ENCODE measurements at places on chromosomes 6 and 20.

- no peak for DNase-seq
These were observed 53.3 kb downstream of the CNKSR3 start for GRCh38 chr6:154457046-154457713.

- no peak for DNase-seq
These were observed 70.8 kb upstream of the ATXN1 start for GRCh38 chr6:16832043-16832567.

DNA sequence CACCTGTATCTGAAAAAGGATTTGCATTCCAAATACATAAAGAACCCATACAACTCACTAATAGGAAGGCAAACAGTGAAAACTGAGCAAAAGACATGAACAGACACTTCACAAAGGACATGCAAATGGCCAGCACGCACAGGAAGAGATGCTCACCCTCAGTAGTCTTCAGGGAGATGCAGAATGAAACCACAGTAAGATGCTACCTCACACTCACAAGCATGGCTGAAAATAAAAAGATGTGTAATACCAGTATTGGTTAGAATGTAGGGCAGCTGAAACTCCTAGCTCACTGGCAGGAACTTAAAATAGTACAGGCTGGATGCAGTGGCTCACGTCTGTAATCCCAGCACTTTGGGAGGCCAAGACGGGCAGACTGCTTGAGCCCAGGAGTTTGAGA, 64.6 kb downstream of the SNX5 start:
- no peak for DNase-seq

- DNase-seq: no peak
These were observed 14.2 kb downstream of the EPM2A start for GRCh38 chr6:145721144-145721543.

GRCh38 chr6:170268216-170269129, 22.4 kb downstream of the DLL1 start:
- DNase-seq: no peak

DNA sequence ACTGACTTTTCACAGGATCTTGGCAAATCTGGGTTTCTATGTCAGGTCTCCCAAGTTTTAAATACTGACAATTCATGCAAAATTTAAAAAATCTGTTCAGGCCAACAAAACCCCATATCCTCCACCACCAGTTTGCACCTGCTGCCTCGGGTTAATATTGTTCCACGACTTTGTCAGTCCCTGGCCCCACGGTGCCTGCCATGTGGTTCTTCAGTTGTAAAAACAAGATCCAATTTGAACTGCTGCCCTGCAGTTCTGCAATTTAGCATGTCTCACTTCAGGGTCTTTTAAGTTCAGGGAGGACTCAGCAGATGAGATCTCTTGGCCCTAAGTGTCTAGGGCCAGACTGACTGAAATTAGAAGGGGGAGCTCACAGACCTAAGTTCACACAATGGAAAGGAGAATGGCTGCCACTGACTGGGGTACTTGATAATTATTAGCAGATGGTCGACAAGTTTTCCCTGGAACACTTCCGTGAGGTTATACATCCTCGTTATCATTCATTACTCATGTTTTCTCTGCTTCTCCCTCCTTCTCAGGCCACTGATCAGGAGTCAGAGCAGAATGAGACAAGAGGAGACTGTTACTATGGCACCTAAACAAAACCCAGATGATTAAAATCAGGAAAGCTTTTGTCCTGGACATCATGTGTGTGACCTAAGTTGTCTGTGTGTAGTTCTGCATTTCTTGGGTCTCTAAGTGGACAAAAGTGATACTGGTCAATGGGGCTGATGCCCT, 223.6 kb downstream of the KIF16B start:
- no peak for DNase-seq

GRCh38 chr6:47242483-47243386, 67.0 kb downstream of the TNFRSF21 start:
- DNase-seq: peak; percentile 27

DNA sequence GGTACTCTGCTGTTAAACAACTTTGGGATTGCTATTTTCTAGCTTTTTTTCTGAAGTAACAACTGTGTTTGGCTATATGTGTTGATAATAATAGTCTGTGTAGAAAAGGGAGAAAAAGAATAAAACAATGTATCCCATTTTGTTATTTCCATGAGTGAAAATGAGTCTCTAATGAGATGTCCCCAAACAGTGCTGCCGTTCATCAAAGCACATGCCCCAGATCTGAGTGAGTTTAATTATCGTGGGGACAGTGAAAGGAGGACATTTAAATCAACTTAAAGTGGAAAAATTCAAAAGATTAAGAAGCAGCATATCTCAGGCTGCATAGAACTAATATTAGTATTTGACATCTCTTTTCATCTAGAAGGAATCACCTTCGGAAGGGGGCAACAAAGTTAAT, 59.6 kb downstream of the NCOA7 start:
- DNase-seq: no peak

GRCh38 chr20:58635279-58635665, 15.8 kb upstream of the STX16 start:
- DNase-seq: no peak

GRCh38 chr6:159978291-159979135, 9.6 kb downstream of the IGF2R start:
- DNase-seq: no peak

- DNase-seq: no peak
These were observed 56.4 kb downstream of the ZMYND8 start for GRCh38 chr20:47300071-47300470.

DNA sequence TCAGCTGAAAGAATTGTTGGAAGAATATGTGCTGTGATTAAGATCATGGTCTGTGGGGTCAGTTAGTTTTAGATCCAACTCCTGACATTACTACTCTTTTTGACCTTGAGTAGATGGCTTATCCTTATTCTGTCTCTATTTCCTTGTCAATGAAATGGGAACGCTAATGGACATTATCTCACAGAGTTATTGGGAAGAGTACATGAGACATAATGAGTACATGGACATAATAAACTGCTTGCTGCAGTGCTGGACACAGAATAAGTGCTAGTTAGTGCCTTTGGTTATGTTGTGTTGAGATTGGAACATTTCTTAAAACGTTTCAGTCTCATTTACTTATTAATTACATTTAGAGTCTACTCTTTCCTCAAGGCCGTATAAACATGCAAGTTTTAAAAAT, 42.6 kb downstream of the MAPK14 start:
- DNase-seq: no peak

DNA sequence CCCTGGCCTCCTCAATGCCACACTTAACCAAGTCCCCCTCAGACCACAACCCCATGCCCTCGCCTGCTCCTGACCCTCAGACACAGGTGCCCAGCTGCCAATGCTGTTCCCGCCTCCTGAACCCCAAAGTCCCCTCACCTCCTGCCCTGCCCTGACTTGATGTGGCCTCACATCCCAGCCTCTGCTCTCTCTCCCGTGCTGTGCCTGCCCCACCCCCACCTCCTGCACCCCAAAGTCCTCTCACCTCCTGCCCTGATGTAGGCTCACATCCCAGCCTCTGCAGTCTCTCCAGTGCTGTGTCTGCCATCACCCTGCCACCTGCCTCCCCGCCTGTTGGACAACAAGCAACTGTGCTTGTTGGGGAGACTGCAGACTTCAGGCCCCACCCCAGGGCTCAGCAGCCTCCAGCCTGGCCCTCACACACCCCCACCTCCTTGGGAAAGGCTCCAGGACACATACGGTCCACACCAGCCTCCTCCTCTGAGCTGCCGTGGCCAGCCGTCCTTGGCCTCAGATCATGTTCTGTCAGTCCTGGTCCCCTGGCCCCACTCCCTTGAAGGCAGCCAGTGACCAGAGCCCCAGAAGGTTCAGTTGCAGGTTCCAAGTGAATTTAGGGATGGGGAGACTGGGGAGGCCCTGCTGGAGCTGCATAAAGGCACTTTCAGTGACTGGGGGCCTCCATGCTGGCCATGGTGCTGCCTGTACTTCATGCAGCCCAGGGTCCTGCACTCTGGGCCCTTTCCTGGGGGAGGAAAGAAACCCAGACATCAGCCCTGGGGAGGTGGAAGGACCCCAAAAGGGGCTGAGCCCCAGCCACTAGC, 28.4 kb downstream of the YTHDF1 start:
- no peak for DNase-seq

GRCh38 chr6:20658053-20658452, 123.8 kb downstream of the CDKAL1 start:
- no peak for DNase-seq

- no peak for DNase-seq
These were observed 114.8 kb downstream of the RTN4IP1 start for GRCh38 chr6:106514583-106514885.

GRCh38 chr6:128738112-128738511, 144.8 kb upstream of the LAMA2 start:
- no peak for DNase-seq

DNA sequence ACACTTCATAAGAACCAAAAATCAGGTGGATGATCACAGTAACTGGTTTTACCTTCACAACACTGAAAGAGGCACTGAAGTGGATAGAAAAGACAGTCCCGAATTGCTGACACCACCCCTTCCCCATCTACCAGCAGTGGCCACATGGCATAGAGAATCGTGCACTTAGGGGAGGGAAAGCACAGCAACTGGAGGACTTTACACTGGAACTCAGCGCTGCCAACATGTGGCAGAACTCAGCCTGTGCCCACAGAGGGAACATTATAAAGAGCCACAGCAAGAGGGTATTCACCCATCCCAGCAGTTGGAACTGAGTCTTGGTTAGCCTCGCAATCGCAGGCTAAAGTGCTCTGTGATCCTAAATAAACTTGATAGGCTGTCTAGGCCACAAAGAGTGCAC, 6.5 kb upstream of the KIAA1586 start:
- DNase-seq: no peak

DNA sequence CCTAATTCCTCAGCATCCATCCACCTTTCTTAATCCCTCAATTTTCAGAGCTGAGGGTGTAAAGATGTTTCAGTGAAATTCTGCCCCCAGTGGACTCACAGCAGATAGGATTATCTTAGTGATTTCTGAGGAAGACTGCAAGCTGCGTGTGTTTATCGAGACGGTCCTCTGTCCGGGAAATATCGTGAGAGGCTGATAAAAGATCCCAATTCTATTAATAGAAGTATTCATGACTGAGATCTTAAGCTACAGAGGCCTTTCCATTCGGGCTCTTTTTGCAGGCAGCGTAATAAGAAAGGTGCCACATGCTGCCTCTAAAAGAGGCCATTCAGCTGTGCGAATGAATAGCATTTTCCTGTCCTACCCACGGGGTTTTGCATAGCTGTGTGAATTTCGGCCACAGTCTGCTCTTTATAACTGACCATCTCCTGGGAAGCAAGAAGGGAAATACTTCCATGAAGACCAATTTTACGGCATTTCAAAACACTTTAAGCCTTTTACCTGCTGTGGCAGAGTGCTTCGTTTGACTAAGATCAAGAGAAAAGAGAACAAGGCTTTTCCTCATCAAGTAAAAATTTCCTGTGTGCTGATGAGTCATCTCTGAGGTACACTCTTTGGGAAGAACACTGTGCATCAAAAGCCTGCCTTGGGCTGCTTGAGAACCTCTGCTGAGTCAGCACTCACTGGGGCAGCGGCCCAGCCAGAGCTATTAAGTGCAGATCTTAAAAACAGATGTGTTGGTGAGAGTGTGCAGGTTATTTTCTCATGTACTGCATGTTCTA, 208.8 kb downstream of the ARHGAP18 start:
- DNase-seq: no peak

GRCh38 chr20:45971425-45971674, 653 bp downstream of the ZNF335 start:
- no peak for DNase-seq

GRCh38 chr20:43386878-43387277, 70.8 kb upstream of the SRSF6 start:
- DNase-seq: no peak

GRCh38 chr6:40037271-40037670, 103.0 kb upstream of the MOCS1 start:
- no peak for DNase-seq

DNA sequence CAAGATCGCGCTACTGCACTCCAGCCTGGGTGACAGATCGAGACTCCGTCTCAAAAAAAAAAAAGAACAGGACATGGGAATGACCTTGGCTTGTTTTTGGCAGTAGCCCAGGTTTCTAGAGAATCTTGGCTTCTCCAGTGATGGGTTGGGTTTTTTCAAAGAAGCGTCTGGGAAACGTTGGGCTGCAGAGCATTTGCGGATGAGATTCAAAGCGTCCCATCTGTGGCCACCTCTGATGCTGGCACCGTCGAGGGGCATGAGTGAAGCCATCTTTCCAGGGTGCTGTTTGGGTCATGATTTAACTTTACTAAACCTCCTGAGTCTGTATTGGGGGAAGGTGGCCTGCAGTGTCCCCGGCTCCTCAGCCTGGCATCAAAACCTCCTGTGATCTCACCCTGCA, 43.2 kb upstream of the SRF start:
- no peak for DNase-seq

DNA sequence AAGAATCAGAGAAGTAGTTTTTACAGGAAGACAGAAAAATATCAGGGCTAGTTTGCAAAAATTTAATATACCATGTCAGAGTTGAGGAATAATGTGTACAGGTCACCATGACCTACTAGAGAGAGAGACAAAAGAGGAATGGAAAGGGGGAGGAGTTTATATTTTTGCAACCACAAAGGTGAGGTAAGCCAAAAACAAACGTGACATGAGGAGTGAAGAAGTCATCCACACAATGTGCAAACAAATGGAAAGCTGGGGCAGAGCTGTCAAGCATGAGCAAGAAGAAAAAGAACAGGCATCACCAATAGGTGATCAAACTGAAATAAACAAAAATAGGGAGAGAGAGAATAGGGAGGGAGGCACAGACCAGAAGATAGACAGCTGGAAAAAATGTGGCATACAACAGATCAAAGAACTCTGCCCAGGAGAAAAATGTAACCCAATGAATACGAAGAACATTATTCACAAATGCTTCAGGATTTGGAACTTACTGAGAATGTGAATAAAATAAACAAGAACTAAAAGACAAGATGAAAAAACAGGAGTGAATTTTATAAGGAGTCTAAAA, 15.5 kb downstream of the RARS2 start:
- no peak for DNase-seq

- DNase-seq: no peak
These were observed 113.6 kb downstream of the TRERF1 start for GRCh38 chr6:42337985-42338743.

GRCh38 chr20:53823121-53823764, 229.6 kb upstream of the ZNF217 start:
- DNase-seq: no peak

DNA sequence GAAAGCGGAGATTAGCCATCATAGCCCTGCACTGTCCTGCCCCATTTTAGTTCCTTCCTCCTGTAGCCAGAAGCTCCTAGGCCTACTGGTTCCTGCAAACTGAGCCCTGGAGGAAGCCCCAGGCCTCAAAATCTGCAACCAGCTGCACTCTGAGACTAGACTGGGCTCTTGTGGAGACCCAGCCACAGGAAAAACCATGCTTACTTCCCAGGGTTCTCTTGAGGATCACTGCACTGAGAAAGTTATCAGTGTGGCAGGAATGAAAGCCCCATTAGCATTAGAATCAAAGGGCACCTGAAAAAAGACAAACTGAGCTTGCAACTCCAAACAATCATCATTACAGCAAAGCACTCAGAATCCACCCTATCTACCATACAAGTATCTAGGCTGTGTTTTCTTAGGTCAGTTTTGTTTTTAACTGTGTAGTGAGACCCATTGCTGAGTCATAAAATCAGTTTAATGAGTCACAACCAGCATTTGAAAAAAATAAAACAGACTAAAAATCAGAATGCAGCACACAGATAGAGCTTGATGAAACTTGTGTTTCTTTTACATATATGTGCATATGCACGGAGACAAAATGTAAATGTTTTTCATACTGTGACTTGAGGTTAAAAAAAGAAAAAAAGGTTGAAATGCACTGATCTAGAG, 91.0 kb downstream of the UNC5CL start:
- DNase-seq: no peak
